Amniotic epithelial cell (primary cell): ENCODE measurements at places on chromosomes 2 and 18.

- peak; percentile 42 for DNase-seq
Observed at GRCh38 chr2:47339745-47340541, 63.0 kb upstream of the MSH2 start.

DNA sequence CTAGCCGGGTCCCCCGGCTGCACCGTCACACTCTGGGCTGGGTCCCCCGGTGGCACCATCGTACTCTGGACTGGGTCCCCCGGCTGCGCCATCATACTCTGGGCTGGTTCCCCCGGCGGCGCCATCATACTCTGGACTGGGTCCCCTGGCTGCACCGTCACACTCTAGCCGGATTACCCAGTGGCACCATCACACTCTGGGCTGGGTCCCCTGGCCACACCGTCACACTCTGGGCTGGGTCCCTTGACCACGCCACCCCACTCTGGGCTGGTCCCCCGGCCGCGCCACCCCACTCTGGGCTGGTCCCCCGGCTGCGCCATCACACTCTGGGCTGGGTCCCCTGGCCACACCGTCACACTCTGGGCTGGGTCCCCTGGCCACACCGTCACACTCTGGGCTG is 653.8 kb upstream of the ID2 start:
- DNase-seq, result no peak

DNA sequence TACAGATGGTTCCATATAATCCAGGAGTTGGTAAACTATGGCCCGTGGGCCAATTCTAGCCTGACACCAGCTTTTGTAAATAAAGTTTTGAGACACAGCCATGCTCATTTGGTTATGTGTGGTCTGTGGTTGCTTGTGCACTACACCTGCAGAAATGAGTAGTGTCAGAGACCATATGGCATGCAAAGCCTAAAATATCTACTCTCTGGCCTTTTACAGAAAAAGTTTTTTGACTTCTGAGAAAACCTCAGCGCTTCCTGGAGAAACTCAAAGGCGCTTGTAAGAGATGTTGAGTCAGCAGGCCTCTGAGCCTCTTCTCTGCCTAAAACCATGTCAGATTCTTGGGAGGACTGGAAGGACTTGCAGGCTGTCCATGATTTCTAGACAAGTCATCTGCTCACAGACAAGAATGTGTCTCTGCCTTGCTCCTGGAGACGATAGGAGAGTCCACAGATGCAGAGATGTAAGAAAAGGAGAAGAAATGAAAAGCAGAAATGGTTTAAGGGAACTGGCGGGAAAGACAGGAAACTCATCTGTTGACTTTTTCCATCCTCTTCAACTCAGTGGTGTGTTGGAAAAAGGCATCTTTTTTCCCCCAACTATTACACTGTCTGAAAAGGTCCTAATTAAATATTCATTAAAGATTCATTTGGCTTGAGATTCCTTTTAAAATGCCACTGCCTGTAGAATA is 5.2 kb downstream of the TTC39C start:
- DNase-seq, result peak; percentile 33

DNA sequence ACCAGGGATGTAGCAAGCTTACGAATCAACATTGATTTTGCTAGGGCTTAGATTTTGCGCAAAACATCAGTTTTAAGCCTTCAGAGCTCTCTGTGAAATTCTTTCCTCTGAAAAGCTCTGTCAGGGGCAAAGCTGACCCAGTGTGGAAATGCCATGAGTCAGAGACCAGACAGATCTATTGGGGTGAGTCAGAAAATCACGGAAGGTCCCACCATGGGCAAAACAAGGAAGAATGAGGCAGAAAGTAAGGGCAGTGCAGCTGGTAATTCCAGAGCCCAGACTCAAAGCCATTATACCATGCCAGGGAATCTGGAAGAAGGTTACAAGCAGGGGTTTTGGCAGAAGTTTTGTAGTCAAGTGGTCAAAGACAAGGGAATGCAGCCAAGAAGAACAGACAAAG is 256.6 kb upstream of the CTAGE1 start:
- DNase-seq, result peak; percentile 99

- DNase-seq, result peak; percentile 20
Observed at GRCh38 chr2:224793946-224794345, 77.8 kb upstream of the CCDC195 start.

GRCh38 chr2:170820757-170821530 is 4.3 kb downstream of the GAD1 start:
- DNase-seq, result no peak

- peak; percentile 69 for DNase-seq
Observed at GRCh38 chr18:32424696-32425095, 46.0 kb downstream of the GAREM1 start.

- DNase-seq, result peak; percentile 68
Observed at GRCh38 chr2:9613291-9613690, 17.5 kb downstream of the YWHAQ start.

DNA sequence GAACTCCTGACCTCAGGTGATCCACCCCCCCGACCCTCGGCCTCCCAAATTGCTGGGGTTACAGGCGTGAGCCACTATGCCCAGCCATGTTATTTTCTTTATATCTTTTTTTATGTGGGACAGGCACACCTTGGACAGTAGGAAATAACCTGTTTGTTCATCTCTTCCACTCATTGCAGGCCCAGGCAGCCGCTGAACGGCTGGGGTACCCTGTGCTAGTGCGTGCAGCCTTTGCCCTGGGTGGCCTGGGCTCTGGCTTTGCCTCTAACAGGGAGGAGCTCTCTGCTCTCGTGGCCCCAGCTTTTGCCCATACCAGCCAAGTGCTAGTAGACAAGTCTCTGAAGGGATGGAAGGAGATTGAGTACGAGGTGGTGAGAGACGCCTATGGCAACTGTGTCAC is 8.4 kb downstream of the CAD start:
- no peak for DNase-seq

DNA sequence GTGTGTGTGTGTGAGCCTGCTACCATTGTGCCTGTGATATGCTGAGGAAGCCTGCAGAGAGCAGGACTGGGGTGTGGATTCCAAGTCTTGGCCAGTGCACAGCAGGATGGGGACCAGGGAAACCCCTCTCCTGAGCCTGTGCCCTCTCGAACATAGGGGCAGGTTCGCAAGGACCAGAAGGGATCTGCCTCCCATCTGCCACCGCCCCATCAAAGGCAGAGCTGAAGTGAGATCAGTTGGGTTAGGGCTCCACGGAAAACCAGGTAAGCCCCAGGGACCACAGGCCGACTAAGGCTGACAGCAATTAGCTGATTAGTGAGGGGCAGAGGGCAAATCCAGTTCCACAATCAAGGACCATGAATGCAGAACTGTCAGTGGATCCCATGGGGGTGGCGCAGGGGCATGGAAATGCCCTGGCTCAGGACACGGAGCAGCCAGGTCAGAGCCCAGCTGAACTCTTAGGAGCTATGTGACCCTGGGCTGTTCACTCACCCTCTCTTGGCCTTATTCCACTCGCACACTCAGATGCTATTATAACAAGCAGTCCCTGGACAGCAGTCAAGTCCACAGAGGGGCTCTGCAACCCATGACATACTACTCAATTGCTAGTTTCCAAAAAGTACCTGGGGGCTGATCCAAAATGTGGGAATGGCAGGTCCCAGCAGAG is 84.2 kb upstream of the ID2 start:
- no peak for DNase-seq

- DNase-seq, result peak; percentile 52
Observed at GRCh38 chr18:51255693-51256092, 58.2 kb upstream of the MEX3C start.

- DNase-seq, result peak; percentile 82
Observed at GRCh38 chr18:75475228-75475627, 47.7 kb upstream of the SMIM21 start.

DNA sequence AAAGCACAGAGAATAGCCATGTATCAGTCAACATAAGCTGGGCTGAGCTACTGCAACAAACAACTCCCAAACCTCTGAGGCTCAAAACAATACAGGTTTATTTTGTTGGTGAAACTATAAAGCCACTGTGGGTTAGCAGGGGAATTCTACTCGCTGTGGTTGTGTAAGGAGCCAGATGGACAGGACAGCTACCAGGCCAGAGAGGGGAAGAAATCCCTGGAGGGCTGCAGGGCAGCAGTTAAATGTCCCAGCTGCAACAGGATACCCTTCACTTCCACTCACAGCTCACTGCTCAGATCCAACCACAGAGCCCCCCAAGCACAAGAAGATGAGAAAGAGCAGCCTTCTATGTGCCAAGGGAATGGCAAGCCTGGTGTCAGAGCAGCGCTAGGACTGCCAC is 245.9 kb upstream of the RAB6C start:
- DNase-seq, result no peak

- peak; percentile 38 for DNase-seq
Observed at GRCh38 chr2:235670974-235671787, 177.3 kb downstream of the AGAP1 start.

- DNase-seq, result no peak
Observed at GRCh38 chr2:190655570-190655969, 6.7 kb downstream of the NAB1 start.

DNA sequence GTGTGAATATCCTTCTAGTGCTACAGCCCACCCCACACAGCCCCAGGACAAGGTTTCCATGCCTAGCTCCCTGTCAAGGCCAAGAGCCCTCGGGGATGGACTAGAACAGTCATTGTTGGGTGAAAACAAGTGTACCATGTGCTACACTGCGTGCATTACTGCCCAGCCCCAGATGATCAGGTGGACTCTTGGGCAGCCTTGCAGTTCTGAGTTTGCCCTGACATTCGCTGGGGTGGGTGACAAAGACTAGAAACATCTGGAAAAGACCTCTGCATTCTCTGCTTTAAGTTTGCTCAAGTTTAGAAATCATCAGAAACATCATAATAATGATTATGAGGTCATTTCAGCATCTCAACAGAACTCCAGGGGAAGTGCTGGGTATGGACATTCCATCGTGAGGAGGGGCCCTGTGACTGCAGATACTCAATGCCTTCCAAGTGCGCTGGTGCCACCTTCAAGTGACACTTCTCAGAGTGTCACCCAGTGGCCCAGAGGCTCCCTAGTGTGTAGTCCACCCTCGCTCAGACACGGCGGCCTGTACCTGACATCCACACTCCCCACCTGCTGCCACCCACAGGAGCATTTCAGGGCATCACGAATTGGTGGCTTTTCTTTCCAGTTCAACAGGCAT is 5.3 kb upstream of the PXDN start:
- no peak for DNase-seq

GRCh38 chr2:191285252-191285651 is 40.0 kb downstream of the MYO1B start:
- DNase-seq, result no peak

- no peak for DNase-seq
Observed at GRCh38 chr2:27270131-27270530, 5.1 kb upstream of the DNAJC5G start.

DNA sequence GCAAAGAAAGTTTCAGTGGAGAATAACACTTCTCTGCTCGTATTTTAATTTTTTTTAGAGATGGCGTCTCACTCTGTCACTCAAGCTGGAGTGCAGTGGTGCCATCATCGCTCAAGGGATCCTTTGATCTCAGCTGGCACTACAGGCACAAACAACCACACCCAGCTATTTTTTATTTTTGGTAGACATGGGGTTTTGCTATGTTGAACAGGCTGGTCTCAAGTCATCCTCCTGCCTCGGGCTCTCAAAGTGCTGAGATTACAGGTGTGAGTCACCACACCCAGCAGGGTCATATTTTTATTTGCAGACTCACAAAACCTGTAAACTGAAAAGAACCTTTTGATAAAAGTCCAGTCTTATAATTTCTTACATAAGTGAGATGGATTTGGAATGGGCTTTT is 2.6 kb downstream of the TRAK2 start:
- DNase-seq, result no peak

DNA sequence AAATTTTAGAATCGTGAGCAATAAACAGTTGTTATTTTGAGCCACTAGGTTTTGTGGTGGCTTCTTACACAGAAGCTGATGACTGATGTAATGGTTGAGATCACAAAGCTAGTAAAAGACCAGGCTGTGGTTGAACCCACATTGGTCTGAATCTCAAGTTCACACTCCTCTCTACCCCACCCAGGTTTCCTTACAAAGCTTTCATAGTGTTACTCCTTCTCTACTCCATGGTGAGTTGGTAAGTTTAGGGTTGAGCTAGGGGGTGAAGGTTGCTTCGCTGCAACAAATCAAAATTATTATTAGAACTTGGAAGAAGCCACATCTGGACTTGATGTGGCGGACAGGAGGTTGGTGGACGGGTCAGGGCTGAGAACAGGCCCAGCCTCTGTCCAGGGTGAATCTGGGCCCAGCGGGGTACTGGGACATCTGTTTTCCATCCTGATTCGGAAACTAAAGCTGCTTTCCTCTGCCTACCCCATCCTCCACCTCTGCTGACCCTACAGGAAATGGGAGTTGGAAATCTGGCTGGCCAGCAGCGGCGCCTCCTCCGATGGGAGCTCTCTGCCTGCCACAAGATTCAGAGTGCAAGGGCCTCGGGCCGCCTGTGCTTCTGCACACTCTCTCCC is 86.3 kb downstream of the ZFP36L2 start:
- DNase-seq, result no peak

DNA sequence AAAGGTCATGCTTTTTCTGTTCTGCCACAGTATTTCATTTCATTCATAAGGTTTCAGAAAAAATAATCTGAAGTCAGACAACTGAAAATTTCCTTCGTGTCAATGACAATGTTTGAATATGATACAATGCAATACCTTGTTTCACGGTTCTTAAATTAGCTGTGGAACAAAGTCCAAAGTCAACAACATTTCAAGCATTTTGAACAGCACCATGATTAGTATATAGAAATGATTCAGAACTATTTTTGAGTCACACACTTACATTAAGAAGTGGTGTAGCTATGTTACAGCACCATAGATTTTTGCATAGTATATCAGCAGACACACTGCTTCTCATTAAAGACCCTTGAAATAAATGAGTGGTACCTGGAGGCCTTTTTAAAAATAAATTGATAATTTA is 178.3 kb upstream of the DSEL start:
- no peak for DNase-seq

- DNase-seq, result no peak
Observed at GRCh38 chr2:10531874-10532637, 83.9 kb upstream of the ODC1 start.
